Suppressor macrophage treated with lipopolysaccharide for 4 hours (primary cell): ENCODE measurements at places on chromosomes 6 and 20.

DNA sequence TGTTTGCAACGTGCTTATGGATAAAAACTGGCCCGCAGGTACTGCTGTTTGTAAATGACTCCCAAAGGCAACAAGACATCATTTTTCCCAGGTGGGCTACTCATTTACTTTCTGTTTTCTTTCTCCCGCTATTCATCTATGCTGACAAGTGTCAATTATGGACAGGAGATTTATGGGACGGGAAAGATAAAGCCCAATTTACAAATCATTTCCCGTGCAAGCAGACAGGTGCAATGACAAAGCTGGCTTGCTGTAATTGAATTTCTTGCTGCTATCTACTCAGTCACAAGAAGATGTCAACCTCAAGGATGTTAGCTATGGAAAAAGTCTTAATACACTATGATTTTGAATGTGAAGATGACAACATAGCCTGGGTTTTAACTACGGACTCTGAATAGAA, 125.5 kb downstream of the EPHA7 start:
- no peak for DNase-seq

DNA sequence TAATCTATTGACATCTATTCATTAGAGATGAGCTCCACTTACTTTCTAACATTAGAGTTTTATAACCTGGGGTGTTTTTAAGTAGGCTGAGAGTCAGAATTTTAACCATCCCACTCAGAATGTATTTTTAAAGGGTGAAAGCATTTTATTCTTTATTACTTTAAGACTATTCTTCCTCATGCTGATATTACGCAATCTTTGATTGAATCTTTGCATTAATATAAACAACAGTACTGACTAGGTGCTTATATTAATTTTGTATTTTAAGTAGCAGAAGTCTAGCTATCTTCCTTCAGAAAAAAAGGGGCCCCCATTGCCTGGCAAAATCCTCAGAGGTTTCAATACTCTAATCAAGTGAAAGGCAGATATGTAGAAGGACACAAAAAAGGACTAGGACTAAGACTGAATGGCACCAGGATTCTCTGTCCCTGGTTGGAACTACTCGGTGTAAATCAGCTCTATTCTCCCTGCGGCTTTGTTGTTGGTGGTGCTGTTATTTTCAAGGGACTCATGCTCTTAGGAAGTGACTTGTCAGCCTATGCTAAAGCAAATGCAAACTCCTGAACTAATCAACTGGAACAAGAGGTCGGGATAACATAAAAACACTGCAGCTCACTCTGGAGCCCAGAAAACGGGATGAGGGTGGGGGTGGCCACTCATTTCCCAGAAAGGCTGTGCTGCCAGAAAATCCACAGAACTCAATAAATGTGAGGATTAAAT, 1324.4 kb downstream of the GRIK2 start:
- DNase-seq = no peak

DNA sequence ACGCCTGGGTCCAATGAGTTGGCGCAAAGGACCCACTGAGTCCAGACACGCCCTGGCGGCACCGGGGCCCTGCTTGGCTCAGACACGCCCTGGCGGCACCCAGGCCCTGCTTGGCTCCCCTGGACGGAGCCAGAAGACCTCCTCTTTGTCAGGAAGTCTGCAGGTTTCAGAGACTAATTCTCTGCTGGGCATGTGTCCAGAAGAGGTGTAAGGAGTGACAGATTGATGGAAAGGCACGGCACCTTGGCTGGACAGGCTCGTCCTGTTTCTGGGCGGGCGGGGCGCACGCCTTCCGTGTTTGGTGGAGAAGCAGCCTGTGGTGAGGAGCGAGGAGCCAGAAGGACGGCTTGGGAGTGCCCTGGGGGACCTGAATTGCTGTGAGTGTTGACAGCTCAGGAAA, 23.1 kb upstream of the DACT2 start:
- DNase-seq = no peak

DNA sequence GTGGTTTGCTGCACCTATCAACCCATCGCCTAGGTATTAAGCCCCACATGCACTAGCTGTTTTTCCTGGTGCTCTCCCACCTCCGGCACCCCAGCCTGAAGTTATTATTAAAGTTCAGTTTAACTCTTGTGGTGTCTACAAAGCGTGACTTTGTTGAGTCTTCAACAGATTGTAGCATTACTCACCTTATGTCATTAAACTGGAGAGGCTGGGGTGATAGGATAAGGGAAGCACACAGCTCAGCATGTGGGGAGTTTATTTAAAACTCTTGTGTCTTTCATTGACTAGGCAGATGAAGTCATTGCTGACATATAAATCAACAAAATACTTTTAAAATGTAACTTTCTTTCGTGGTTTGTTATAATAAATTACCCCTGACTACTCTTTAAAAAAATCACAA, 84.7 kb upstream of the GCM1 start:
- no peak for DNase-seq

- no peak for DNase-seq
These were observed 57.1 kb upstream of the CEP162 start for GRCh38 chr6:84284428-84285049.

DNA sequence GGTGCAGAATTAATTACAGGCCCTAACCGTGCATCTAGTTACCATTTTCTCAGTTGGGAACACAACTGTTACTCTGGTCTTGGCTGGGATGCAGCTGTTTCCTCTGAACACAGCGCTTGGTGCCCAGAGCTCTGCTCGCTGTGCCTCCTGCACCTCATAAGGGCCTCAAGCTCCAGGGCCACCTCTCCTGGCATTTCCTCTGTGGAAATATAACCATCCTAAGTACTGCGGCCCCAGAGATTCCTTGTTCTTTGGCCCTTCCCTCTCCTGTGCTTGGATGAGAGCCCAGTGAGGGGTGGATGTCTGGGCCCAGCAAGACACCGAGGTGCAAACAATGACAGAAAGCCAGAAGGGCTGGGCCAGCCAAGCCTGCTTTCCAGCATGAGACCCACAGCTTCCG, 169.9 kb upstream of the CST7 start:
- no peak for DNase-seq

DNA sequence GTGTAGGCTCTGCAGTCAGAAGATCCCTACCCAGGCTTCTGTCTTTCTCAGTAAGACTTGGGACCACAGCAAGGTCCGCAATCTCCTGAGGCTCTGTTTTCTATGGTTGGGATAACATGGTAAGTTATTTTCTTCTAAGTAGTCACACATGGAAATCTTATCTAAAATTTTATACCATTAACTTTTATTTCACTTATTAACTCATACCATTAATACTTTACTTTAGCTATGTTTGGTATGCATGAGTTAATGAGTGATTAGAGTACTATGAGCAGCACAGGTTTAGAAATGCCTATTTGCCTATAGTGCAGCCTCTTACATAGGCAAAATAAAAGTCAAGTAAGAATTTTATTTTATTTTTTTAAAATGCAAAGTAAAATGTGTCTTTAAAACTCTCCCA, 27.2 kb downstream of the GINM1 start:
- no peak for DNase-seq

GRCh38 chr6:134714679-134715078, 235.2 kb downstream of the ALDH8A1 start:
- peak; percentile 43 for DNase-seq

- no peak for DNase-seq
These were observed 650 bp upstream of the TTK start for GRCh38 chr6:80003826-80004172.

DNA sequence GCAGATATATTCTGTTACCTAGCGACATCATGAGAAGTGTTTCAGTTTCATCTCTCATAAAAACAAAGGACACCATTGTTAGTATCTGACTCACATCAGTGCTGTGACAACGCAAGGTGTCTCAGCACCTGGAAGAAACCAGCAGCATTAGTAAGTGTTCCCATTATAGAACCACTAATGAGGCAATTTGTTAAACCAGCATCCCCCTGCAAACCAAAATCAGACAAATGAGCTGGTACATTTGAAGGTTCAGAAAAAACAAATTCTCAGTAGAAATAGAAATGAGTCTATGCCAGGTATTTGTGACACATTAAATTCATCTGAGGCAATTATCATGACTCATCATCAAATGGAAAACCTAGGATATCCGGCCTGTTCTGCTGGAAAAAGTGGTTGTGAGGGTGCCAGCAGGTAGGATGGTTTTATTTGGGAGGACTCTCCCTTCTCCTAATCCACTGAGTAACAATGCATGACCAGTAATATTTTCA, 151.7 kb downstream of the TMEM200A start:
- DNase-seq = no peak

DNA sequence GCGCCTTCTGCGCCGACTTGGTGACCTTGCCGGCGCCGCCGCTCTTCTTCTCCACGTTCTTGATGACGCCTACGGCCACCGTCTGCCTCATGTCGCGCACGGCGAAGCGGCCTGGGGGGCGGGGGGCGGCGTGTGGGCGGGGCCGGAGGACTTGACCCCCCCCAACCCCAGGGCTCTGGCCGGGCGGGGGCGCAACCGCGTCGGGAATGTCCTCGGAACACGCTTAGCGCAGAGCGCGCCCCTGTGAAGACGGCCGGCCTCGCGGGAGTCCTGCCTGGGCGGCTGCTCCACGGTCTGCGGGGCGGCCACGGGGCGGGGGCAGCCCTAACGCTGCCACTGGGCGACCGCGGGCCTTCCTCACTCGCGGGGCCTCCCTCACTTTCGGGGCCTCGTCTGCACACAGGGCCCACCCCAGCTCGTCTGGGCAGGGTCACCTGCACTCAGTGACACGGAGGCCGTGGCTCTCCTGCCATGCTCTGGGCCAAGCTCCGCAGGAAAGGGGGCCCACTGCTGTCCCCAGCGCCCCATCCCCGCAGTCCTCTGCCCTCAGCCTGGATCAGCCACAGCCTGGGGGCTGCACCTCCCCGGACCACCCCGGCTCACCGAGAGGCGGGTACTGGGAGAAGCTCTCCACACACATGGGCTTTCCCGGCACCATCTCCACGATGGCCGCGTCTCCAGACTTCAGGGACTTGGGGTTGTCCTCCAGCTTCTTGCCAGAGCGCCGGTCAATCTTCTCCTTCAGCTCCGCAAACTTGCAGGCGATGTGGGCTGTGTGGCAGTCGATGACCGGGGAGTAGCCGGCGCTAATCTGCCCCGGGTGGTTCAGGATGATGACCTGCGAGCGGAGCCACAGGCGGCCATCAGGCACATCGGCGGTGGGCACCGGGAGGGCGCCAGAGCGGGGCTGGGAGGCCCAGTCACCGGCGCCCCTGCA, 10.3 kb downstream of the EEF1A2 start:
- no peak for DNase-seq

- no peak for DNase-seq
These were observed 1.5 kb downstream of the SALL4 start for GRCh38 chr20:51800872-51801121.

DNA sequence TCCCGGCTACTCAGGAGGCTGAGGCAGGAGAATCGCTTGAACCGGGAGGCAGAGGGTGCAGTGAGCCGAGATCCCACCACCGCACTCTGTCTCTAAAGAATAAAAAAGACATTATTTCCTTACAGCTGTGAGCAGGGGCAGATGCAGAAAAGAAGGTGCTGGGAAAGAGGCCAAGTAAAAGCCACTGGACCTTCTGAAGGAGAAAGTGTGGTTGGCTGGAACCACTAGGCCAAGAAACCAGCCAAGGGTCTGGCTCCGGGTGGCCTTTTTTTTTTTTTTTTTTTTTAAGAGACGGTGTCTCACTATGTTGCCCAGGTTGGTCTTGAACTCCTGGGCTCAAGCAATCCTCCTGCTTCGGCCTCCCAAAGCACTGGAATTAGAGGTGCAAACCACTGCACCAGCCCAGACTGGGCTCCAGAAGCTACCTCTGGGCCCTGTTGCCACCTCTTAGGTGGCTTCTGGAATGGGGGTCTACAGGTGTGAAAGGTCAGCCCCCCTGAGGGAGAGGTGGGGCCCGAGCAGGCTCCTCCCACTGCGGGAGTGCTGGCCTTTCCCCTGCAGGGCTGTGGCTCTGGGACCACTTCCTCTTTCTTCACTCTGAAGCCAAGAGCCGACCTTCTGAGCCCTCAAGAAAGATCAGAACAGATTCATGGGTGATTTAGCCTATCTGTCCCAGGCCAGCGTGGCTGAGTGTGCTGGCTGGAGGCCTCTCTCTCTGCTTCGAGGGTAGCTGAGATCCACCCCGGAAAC, at the start of gene FGD2:
Gene FGD2, plus strand, starts transcription at position 595 of the 750 bp plus-strand sequence. CDS start 163 bp downstream, outside the sequence.
- peak; percentile 86 for DNase-seq

DNA sequence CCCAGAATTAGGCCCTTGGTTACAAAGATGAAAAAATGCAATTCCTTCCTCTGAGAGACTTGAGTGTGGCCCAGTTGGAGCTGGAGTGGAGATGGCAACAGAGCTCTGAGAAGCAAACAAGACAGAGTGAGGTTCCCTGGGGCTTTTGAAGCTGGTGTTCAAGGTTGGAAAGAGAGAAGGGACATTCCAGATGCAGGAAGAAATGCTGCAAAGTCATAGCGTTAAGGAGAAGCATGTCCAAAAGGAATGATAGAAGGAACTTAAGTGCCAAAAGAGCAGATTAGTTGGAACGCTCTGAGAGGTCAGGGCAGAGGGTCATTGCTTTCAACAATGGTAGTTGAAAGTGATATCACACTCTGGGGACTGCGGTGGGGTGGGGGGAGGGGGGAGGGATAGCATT, 251.8 kb downstream of the TBC1D7 start:
- DNase-seq = no peak

- no peak for DNase-seq
These were observed 197.2 kb downstream of the TFAP2C start for GRCh38 chr20:56826306-56826704.

- DNase-seq = peak; percentile 80
These were observed 82.9 kb upstream of the FOXP4 start for GRCh38 chr6:41463062-41463930.

- peak; percentile 60 for DNase-seq
These were observed 10.7 kb upstream of the LAMP5 start for GRCh38 chr20:9503526-9504245.
